Lower lobe of right lung (tissue), 2 donors: ENCODE measurements at places on chromosomes 13 and 19. TPM values are rescaled to one million over a fixed set of nuclear protein-coding genes. Genes with fewer than 3 reads are reported as not detected.

Gene GPC6
- total RNA-seq = 5.5 TPM

Gene TMPRSS9
- total RNA-seq = not detected

Gene NDUFS7
- total RNA-seq = 76.7 TPM

Gene OR10H5
- not detected for total RNA-seq

Gene AP3D1
- total RNA-seq = 99.5 TPM

Gene PSPN
- total RNA-seq = 2.2 TPM

Gene IQCN
- 4.1 TPM for total RNA-seq

Gene KLK3
- total RNA-seq = not detected

Gene S1PR2
- 15.4 TPM for total RNA-seq

Gene OR10H1
- not detected for total RNA-seq

Gene OR7A5
- total RNA-seq = not detected

Gene AMER2
- total RNA-seq = not detected

Gene SULT2A1
- not detected for total RNA-seq

Gene LHB
- not detected for total RNA-seq

Gene PPM1N
- total RNA-seq = 1.8 TPM

Gene FGF22
- 0.65 TPM for total RNA-seq

Gene FUT6
- total RNA-seq = 1.1 TPM

Gene LILRB1
- total RNA-seq = 43.3 TPM

Gene GPR12
- not detected for total RNA-seq

Gene KIR3DL2
- not detected for total RNA-seq

Gene ZNF442
- total RNA-seq = 2.5 TPM

Gene ZSCAN22
- total RNA-seq = 3.6 TPM

Gene IZUMO2
- not detected for total RNA-seq

Gene CYP2S1
- total RNA-seq = 11.0 TPM

Gene TMEM272
- total RNA-seq = 0.09 TPM

Gene ANKRD24
- total RNA-seq = 1.9 TPM

Gene EPN1
- total RNA-seq = 105 TPM

Gene MYO16
- total RNA-seq = 0.24 TPM

Gene C19orf25
- total RNA-seq = 28.5 TPM

Gene CGB2
- not detected for total RNA-seq

Gene CRX
- not detected for total RNA-seq

Gene IL11
- not detected for total RNA-seq

Gene FAM83E
- 34.1 TPM for total RNA-seq

Gene ZBTB32
- 0.21 TPM for total RNA-seq

Gene ATP12A
- total RNA-seq = 1.3 TPM

Gene KLK10
- total RNA-seq = 5.7 TPM

Gene GRK1
- total RNA-seq = not detected

Gene MEGF8
- 16.4 TPM for total RNA-seq

Gene SPC24
- total RNA-seq = 1.8 TPM

Gene RFPL4A
- not detected for total RNA-seq

Gene ZNF724
- total RNA-seq = 1.7 TPM

Gene SRRM5
- 0.24 TPM for total RNA-seq

Gene NKPD1
- total RNA-seq = not detected

Gene ZSCAN4
- 0.24 TPM for total RNA-seq
